ENCODE measurements at places on chromosomes 5 and 9.

DNA sequence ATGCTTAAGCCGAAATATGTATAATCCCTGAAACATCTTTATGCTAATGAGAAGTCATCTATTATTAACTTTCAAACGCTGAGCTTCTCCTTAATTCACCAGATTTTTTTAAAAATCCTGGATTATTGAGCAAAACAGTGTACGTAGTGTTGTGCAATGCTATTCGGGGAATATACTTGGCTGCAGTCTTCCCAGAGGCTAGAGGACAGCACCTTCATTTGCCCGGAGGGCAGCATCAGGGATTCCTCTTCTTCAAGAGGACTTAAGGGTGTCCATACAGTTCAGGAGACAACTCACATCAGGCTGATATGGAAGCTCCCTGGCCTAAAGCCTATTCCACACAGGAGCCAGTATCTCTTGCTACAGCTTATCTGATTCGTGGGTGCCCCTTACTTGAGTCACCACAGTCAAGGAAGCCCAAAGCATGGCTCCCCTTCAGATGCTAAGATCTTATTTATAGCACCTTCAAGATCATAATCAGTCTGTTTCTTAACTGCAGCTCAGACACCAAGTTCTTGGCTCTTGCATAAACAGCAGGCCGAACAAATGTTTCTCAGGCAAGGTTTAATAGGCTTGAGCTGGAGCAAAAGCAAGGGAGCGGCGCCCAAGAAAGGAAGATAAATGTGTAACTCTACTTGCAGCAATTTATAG lies 29.4 kb downstream of the NUTM2F start:
- DNase-seq = peak; percentile 26

- no peak for DNase-seq
These were observed 75.9 kb downstream of the COL27A1 start for GRCh38 chr9:114231273-114231672.

DNA sequence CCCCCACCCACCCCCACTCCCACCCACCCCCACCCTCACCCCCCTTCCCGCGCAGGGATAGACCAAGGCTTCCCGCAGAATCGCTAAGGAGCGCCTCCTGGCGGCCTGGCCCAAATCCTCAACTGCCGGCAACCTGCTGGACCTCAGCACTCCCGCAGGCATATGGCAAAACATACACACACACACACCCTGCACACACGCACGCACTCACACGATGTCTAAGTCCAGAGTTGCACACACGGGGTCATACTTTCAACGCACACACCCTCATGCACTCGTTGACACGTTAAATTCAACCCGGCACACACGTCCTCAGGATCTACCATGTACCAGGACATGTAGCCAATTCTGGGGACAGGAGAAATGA lies 1.7 kb downstream of the CPLX2 start:
- peak; percentile 14 for DNase-seq

DNA sequence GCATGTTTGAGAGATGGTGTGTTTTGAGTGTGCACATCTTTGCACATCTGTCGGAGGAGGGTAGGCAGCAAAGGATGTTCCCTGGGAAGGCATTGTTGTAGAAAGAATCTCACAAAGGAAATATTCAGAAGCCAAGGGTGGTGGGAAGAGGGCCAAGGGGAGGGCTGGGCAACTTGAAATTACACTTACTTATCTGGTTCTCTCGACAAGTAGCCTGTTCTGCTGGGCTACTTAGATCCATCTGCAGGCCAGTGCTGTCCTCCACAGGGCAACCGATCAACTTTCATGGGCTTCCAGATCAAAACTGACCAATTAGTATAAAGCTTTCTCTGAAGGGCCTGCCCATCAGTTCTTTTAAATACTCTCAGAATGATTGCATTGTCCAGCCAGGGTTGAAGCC lies 495.2 kb downstream of the GADD45G start:
- DNase-seq = no peak

DNA sequence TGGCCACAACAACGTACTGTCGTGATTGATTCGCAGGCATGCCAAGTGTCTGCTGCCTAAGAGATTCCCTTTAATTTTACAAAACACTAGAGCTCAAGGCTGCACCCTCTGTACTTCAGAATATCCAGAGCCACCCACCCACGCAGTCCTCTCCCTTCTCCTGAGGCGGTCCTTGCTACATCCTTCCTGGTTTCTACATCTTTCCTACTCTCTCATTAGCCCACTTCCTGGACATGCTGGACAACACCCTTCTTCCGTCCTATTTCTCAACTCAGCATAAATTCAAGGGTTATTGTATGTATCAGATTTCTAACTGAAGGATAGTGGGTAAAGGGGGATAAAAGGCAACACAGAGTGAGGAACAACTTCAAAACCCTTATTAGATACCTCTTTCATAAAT lies 148.4 kb upstream of the MAP3K1 start:
- no peak for DNase-seq

- DNase-seq = no peak
These were observed 10.2 kb upstream of the SEC16A start for GRCh38 chr9:136492978-136493522.

- no peak for DNase-seq
These were observed 12.4 kb upstream of the ARAP3 start for GRCh38 chr5:141694479-141694878.

DNA sequence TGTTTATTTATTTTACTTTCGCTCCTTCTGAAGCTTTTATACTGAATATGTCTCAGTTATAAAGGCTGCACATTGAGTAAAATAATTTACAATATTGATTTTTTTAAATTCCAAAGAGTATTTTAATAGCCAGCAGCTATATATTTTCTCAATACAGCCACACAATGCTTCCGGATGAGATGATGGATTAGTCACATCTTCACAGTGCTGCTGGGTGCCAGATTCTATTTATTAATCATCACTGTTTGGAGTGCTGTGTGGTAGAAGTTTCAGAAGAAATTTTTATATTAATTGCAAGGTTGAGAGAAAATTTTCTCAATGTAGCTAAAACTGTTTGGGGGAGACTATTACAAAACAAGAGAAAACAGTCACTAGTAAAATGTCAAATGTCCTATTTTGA lies 989.8 kb downstream of the TLE4 start:
- peak; percentile 43 for DNase-seq

- DNase-seq = no peak
These were observed 67.5 kb downstream of the PRRT1B start for GRCh38 chr9:131612851-131613250.

DNA sequence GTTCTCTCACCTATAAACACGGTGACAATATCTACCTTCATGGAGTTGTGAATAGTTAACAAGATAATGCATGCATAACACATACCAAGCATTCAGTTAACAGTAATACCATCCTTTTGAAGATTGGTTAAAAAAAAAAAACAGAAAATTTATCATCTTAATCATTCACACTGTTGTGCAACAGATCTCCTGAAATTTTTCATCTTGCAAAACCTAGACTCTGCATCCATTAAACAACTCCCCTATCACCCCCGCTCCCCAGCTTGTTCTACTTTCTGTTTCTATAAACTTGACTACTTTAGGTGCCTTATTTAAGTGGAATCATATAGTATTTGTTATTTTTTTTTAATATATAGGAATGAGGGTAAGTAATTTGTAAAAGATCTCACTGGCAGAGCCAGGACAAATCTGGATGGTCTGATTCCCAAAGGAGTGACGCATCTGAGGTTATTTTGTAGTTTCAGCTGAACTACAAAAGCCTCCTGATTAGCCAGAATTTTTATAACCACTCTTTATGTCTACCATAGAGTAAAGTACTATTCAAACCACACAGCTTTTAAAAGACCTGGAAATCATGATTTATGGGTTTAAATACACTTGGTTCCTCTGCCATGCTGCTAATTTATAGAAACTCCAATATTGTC lies 93.0 kb downstream of the FANCC start:
- peak; percentile 62 for DNase-seq

DNA sequence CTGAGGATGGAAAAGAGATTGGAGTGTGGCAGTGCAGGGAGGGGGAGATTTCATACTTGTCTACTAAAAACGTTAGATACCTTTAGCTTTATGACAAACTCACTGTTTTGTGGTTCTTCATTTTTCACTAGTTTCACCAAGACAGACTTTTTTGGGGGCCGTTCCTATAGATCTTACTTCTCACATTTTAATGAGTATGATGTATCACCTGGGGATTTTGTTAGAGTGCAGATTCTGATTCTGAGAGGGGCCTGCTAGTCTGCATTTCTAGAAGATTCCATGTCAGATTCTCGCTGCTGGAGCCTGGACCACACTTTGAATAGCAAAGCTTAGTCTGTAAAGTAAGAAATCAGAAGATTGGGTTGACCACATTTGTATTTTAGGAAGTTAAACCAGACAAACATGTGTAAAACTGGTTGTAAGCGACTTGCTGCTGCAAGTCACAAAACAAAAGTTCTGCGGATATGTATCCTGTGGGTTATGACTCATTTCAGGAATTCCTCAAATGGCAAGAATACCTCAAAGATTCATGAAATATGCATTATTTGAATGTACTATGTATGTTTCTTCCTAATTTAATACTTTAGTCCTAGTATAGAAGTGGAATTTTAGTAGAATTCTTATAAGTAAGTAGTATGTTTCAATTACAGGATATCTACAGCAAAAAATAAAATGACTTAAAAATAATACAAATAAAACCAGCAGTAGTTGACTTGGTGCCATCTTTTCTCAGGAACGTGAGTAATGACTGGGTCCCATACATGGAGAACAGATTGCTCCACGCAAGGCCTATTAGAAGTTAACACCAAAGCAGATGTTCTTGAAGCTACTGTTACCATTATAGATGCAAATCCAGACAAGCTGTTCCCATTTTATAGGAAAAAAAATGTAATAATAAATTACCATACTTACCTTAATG lies 27.8 kb downstream of the NFIL3 start:
- DNase-seq = peak; percentile 95
